ENCODE measurements at places on chromosomes 5 and 9.

DNA sequence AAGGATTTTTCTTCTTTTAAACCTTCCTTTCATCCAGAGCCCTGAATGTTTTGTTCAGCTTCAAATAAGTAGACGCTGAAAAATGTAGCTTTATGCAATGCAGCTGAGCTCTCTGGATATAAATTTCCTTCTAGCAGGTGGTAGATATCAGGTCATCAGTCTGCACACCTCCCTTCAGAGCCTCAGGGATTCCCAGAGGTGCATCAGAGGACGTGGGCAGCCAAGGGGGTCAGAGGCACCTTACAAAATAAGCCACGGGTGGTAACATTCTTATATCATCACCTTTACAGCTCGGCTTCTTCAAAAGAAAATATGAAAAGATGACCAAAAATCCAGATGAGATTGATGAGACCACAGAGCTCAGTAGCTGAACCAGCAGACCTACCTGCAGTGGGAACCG lies 19.3 kb downstream of the MOCS2 start:
- DNase-seq, result no peak

- DNase-seq, result no peak
Measured at GRCh38 chr5:51960617-51961121, 577.4 kb downstream of the ISL1 start.

- no peak for DNase-seq
Measured at GRCh38 chr9:90939351-90939750, 137.7 kb downstream of the SYK start.

GRCh38 chr5:36730537-36731216 lies 124.3 kb downstream of the SLC1A3 start:
- DNase-seq, result no peak

GRCh38 chr5:87541033-87541432 lies 128.3 kb upstream of the CCNH start:
- no peak for DNase-seq

GRCh38 chr5:150616024-150616470 lies 24.4 kb upstream of the SYNPO start:
- no peak for DNase-seq

- no peak for DNase-seq
Measured at GRCh38 chr5:125179612-125180011, 433.2 kb upstream of the ZNF608 start.
